ENCODE measurements at places on chromosomes 4 and X.

- no peak for DNase-seq
These were observed 518 bp upstream of the CNKSR2 start for GRCh38 chrX:21373637-21374162.

- DNase-seq = no peak
These were observed 36.5 kb downstream of the WDR1 start for GRCh38 chr4:10079912-10080588.

DNA sequence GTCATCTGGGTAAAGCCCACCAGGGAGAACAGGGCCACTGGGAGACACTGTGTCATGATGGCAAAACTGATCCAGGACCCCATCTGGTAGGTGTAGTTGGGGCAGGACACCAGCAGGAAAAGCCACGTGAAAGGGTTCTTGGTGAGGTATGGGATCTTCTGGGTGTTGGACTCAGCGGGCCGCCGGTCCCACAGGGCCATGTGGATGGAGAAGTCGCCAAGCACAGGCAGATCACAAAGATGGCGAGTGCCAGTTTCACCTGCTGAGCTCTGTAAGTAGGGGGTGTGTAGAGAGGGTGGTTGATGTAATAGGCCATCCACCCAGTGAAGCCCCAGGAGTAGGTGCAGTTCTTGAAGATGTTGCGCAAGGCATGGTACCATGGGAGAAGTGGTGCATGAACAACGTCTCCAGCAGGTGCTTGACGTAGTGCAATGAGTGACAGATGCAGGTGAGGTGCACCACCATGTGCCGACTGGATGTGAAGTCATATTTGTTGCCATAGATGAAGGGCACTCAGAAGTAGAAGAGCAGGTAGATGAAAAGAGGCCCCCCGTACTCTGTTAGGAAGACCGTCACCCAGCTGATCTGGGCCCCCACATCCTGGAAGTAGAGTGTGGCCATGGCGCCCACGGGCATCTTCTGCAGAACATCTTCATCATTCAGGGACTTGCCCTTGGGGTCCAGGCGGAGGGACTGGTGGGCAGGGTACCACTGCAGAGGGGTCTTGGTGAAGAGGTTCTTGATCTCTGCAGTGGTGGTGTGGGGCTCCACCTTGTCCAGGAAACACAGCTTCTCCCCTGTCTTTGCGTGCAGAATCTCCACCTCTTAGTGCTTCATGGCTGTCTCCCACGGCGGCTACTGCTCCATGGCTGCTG is 249.3 kb downstream of the ANKRD50 start:
- no peak for DNase-seq

DNA sequence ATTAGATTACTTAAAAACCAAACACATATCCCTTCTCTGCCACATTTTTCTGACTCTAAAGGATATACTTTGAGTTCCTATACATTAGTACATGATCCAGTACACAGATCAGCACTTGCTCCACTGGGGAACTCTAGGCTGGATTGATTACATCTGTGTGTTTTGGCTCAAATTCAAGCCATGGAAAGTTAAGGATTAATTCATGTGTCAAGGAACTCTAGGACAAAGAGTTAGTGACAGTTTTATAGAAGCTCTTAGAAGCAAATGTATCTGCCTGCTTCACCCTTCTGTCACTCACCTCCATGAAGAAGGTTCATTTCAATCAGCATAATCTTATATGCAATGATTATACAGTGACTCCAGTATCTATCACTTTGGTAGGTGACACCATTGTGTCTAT is 43.2 kb downstream of the SCFD2 start:
- no peak for DNase-seq

GRCh38 chr4:79623021-79623870 is 215.2 kb upstream of the GK2 start:
- DNase-seq = no peak

- DNase-seq = no peak
These were observed 8.1 kb downstream of the NEK1 start for GRCh38 chr4:169604131-169604900.

DNA sequence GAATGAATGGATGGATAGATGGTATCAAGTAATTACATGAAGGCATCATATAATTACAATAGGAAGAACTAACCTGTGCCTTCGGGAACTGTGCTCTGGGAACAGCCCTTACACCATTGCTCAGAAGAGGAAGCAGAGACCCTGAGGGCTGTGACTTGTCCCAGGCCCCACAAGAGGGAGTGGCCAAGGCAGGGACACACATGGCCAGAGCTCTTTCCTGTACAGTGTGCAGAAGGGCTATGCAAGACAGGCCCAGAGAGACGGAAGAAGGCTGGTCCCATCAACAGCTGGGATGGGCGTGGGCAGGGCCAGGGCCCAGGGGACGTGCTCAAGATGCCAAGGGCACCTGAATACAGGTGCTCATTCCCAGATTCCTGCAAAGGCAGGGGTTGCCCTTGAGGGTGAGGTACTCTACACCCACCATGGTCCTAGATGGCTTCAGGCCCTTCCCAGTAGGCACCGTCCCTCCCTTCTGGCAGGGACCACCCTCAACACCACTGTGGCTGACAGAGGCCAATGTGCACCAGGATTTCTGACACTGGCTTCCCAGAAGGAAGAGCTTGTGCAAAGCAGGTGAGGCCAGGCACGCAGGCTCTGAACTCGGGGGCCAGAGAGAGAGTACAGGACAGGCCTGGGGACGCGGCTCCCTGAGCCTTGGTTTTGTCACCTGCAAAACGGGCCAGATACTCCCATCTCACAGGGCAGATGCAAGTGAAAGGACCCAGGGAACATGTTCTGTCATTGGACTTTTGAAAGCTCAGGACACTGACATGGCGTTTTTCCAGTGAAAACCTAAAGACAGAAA is 1.7 kb downstream of the EVC2 start:
- DNase-seq = no peak

- no peak for DNase-seq
These were observed 223.5 kb upstream of the MBNL3 start for GRCh38 chrX:132712350-132712749.

- DNase-seq = no peak
These were observed 788.9 kb downstream of the RPA4 start for GRCh38 chrX:97672608-97673007.

- DNase-seq = no peak
These were observed 212.6 kb upstream of the JADE1 start for GRCh38 chr4:128596853-128597252.

DNA sequence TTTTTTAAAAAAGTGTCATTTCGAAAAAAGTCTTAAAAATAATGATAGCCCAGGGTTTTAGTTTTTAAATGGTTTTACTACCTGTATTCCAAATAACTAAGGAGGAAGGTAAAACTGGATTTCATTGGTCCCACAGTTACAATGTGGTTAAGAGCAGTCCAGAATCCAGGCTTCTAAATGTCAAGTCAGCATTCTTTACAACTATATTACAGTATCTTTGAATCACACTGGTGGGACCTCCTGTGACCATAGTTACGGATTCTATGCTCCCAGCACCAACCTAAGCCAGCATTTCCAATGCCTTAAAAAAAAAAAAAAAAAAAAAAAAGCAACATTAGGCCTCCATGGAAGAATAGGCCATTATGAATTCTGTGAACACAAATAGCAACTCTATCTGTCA is 6.2 kb downstream of the TIGD4 start:
- DNase-seq = no peak

DNA sequence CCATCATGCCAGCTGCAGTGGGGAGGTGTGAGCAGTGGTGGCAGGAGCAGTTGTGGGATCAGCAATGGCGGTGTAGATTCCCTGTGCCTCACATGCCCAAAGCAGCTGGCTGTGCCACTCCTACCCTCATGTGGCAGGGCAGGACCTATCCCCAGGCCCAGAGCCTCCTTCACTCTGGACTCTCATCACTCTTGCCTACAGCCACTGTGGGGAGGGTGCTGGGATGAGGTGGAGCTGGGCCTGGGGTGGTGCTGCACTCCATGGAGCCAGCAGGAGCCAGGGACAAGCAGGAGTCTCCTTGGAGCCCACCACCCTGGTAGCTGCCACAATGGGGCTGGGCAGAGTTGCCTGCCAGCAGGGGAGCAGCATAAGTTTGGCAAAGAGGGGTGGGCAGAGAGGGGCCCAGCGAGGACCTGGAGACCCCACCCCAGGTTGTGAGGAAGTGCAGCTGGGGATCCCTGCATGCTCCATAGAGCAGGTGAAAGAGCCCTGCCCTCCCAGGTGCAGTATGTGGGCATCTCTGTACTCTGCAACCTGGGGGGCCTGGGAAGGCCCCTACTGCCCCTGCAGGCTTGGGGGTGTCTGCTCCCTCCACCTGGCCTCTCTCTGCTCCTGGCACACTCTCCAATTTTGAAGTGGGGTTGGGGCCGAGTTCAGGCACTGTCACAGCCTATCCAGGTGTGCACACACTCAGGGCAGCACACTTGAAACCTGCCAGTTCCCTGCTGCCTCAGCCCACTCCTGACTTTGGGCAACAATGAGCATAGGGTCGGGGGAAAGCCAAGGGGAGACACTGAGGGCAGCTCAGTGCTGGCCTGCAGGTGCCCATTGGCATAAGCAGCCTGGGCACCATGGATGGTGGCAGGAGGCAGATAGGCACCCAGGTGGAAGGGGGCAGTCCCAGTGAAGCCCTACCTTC is 74.0 kb upstream of the INTU start:
- no peak for DNase-seq

DNA sequence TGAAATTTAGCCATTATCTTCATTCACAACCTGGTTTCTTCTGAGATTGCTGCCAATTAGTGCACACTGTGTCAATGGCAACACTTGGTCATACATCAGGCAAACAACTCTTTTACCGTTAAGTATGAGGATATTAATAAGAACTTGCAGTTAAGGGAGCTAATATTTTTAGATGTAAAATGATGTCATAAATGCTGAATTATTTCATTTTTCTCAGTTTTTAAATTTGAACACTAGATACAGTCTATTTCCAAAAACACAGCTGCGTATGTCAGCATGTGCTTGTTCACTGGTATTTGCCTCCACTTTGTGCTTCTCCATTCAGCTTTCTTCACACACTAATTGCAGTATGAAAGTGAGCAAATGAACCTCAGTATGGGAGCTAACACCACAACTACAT is 1.6 kb downstream of the KLHL13 start:
- no peak for DNase-seq

GRCh38 chr4:141580523-141580922 is 55.9 kb upstream of the IL15 start:
- no peak for DNase-seq

DNA sequence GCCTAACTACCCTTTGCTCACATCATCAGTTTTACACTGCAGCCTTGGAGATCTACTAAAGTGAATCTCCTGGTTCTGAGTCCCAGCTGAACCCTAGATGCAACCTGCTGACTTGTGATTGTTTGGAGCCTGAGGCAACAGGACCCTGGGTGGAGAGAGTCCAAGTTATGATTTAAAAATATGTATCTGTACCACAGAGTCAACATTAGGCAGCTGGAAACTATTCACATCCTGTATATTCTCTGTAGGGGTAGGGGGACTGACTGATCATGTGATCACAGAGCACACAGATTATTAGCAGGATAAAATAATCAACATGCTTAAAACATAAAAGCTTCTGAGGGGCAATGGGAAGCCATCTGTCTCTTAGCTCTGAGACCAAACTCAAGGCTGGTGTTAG is 52.1 kb downstream of the CT47B1 start:
- DNase-seq = no peak

GRCh38 chr4:6271701-6272465 is 2.2 kb downstream of the WFS1 start:
- no peak for DNase-seq

DNA sequence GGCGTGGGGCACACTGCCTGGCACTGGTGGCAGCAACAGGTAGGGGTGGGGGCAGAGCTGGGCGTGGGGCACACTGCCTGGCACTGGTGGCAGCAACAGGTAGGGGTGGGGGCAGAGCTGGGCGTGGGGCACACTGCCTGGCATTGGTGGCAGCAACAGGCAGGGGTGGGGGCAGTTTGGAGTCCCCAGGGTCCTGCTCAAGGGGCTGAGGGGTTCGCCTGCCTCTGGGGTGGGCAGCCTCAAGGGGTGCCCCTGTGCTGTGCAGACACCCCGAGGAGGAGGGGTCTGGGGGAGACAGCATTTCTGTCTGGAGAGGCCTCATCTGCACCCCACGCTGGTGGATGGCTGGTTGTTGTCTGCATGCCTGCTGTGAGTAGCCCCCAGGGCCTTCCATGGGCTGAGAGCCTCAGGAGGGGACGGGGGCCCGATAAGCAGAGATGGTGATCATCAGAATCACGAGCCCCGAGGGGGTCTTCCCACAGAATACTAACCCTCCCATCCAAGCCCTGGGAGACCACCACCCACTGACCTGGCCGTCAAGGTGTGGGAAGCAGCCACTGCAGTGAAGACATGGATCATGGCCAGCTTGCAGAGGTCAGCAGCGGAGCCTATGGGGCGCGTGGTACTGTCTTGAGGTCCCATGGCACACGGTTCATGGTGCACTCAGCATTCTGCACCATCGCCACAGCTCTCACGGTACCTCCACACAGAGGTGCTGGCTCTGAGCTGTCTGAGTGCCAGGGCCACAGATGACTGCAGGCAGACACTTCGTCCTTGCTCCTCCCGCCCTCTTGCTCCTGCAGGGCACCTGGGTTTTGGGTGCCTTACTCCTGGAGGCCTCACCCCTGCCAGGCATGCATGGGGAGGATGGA is 21.5 kb downstream of the NAT8L start:
- no peak for DNase-seq

DNA sequence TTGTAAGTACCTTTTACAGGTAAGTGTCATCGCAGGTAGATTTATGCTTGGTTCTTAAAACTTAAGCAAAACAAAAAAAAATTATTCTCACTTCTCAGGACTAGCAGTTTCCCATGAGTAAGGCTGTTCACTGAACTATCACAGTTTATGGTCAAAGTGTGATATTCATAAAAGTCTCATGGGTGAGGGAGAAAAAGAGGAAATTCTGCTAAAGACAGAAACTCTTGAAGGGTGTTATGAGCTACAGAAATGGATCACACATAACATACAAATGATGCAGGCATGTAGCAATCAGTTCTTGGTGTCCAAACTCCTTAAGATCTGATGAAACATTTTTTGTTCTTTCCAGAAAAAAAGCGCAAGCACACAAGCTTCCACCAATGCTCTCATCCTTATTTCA is 8.5 kb downstream of the RAB9A start:
- DNase-seq = no peak

GRCh38 chr4:84750260-84750959 is 167.5 kb downstream of the CDS1 start:
- no peak for DNase-seq

- DNase-seq = no peak
These were observed 327.8 kb upstream of the CXorf51B start for GRCh38 chrX:146481735-146482134.

DNA sequence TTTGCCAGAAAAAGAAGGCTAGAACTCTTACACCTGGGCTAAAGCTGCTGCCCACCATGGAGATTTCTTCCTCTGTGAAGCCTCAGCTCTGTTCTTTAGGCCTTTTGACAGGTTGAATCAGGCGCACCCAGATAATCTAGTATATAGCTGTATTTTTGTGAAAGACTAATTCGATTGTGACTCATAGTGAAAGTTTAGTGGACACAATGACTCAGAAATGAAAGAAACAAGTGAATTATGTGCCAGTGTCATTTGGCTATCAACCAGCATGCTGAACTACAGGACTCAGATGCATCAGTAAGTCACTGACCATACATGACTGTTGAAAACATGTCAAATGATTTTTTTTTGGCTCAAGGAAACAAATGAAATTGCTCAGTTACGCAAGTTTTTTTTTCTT is 425.4 kb downstream of the SLITRK2 start:
- DNase-seq = no peak
